NCI-H2081 (cell line): ENCODE measurements at places on chromosomes 2 and 18.

DNA sequence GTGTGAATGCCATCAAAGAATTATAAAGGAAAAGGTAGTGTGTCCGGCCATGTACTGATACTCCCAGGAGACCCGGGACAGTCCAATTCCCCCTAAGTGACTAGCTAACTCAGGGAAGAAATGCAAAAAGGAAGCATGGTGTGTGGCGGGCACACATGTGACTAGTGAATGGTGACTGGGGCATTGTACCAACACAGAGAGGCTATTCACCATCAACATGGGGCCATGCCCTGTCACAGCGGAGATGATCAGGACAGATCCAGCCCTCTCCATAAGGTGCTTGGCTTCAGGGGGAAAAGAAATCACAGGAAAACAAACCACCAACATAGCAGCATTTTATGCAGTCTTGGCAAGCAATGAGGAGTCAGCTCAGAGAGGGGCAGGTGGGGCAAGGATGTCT is 34.3 kb downstream of the FAM168B start:
- no peak for DNase-seq

DNA sequence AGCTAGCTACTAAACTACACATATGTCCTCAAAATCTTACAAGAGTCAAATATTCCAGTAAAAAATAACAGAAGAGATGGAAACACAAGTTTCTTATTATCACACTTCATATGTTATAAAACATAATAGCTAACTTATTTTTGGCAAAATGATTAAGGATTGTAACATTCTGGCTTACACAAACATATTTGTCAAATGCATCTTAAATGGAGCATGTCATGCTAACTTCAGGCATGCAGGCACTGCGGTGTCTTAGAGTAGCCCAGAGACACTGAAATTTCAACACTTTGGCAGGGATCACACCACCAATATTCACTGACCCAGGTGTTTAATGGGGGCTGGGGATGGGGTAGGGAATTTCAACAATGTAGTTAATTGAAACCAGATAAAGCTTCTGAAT is 51.6 kb downstream of the LDAH start:
- DNase-seq = no peak

GRCh38 chr2:152468899-152469692 is 134.1 kb downstream of the FMNL2 start:
- DNase-seq = peak; percentile 21

DNA sequence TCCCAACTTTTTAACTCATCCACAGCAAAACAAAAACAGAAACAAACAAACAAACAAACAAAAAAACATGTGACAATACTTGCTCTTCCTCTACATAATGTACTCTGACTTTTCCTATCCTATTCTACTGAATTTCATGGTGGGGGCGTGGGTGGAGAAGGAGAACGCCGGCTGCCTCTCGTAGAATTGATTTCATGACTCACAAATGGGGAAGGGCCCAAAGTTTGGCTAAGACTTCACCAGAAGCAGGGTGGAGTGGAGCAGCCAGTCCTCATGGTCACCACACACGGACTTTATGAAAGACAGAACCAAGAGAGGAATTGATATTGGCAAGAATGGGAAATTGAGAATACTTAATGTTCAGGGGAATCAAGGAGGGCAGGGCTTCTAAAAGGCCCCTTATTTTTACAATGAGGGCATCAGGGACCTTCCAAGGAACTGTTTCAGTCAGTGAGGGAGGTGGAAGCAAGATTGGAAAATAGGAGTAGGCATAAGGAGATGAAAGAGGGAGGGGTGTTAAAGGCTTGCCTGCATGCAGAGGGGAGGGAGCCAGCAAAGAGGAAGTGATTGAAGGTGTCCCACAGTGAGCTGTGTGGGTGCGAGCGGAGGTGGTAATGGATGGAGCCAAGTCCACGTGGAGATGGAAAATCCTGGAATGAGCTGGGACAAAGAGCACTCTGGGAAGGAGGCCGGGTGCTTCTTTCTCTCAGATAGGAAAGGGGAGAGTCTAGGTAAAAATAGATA is 27.9 kb downstream of the MARCHF4 start:
- no peak for DNase-seq

DNA sequence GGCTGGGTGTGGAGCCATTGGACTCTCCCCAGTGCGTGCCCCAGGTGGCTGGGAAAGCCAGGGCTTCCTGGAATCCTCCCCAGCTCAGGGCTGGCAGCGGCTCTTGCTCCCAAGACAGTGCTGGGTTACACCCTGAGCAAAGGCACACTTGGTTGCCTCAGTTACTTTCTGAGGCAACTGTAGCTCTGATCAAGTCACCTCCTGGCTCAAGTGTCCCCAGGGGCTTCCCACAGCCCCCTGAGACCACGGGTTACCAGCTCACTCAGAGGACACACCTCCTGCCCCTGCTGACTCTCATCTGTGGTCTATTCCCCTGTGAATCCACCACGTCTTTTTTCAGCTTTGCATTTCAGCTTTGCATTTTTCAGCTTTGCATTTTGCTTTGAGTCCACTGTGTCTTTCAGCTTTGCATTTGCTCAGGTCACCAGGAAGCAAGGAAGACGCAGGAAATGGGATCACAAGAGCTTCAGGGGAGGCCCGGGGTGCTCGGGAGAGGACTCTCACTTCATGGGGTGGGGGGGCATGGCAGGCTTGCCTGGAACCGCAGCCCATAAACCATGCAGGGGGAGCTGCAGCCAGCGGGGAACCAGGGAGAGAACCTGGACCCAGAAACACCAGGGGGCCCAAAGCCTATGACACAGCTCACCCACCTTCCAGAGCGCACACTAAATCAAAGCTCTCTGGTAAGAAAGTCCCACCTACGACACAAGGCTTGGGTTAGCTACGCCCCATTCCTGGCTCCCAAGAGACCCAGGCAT is 138.0 kb upstream of the ASB18 start:
- no peak for DNase-seq

GRCh38 chr2:240833724-240834285 is 13.8 kb upstream of the KIF1A start:
- DNase-seq = no peak

DNA sequence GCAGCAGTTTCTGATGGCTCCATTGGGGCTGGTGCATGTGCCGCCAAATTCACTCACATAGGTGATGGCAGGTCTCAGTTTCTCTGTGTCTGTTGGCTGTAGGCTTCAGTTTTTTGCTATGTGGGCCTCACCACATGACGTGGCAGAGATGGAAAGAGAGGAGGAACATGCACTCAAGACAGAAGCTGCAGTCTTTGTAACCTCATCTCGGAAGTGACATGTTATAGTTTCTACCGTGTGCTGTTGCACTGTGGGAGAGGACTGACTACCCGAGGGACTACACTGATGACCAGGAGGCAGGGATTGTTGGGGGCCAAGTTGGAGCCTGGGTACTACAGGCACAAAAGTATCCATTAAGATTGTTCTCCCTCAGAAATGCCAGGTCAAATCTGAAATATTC is 9.2 kb upstream of the CNRIP1 start:
- DNase-seq = no peak

DNA sequence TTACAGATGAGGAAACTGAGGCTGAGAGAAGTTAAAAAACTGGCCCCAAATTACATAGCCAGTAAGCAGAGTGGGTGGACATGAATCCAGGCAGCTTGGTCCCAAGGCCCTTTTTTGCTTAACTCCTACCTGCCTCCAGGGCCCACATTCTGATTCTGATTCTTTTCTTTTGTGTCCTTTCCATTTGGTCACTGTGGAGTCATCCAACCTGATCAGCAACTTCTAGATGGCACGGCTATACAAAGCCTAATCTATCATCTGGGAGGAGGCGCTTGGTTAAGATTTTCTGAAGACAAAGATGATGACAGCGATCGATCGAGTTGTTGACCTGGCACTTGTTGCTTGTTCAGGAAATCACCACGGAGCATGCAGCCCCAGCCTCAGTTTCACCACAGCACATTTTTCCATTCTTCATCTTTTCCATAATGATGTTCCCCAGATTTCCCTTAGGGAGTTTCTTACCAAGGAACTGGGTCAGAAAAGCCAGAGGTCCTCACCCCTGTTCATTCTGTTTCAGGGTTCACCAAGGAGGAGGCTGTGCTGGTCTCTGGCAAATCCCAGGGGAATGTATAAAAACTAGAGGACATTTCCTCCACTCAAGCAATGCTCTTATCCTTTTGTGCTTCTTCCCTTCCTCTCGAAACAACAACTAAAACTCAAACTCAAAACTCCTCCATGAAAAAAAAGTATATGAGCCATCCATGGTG is 6.9 kb upstream of the IGFBP2 start:
- DNase-seq = no peak

DNA sequence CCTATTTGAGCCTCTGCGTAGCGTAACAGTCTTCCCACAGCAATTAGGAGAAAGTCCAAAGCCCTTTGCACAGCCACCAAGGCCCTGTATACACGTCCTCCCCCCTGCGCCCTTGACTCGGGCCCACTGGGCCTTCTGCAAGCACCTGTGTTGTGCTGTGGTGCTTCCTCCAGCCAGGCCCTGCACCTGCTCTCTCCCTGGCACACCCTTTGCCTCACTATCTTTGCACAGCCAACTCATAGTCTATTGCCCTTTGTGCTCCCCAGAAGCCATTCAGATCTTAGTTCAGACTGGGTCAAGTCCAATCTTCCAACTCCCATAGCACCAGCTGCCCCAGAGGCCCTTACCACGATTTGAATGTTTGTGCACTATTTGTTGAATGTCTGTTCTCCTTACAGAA is 271.6 kb upstream of the MGAT5 start:
- no peak for DNase-seq

- DNase-seq = peak; percentile 22
Observed at GRCh38 chr2:46720592-46721185, 194.9 kb downstream of the MCFD2 start.

DNA sequence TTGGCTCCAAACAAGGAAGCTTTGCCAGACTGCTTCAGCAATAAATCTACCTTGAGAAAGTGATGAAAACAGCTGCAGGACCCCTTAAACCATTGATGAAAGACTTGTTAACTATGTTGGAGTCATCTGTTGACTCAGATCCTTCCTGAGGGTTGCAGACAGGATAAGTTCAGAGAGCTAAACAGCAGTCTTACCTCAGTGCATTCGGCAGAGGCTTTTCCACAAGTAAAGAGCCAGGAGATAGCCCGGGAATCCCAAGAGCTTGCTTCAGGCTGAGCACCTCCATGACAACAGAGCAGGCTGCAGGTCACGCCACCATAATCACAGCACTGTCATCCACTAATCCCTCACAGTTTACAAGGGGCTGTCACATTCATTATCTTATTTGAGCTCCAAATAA is 23.7 kb downstream of the KIAA2012 start:
- DNase-seq = no peak

DNA sequence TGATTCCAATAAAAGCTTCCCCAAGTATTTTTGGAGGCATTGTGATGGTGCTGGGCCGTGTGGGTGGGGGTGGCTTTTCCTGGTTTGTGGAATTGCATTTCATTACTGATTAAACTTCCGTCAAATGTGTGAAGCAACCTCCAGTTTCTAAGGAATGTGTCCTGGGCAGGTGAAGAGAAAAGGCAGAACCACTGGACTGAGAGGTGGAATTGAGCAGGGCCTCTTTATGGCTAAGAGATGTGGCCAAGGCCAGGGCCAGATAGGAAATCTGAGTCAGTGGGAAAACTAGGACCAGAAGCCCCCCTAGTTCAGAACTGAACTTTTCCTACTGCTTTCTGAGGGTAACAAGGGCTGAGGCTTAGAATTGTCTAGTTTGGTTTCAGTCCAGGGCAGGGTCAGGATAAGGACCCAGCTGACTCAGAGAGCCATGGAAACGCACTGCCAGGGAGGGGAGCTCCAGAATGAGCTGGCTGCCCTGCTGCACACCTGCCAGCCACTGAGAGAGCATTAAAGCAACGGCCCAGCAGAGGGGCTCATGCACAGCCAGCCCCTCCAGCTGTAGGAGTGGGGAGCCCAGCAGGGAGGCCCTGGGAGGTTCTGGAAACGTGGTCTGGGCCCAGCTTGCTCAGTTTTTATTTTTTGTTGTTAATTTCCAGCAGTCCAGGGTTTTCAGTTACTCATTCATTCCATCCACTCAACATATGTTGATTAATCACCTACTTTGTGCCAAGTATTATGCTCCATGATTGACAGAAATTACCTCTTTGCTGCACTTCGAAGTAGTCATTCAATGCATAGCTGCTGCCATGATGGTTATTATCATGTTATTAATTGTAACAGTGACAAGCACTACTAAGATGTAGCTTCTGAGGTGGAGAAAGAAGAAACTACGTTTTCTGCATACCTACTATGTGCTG is 156.1 kb downstream of the MSH2 start:
- DNase-seq = peak; percentile 17

- no peak for DNase-seq
Observed at GRCh38 chr2:106976548-106976947, 90.6 kb upstream of the ST6GAL2 start.

GRCh38 chr18:49473721-49474120 is 13.3 kb upstream of the DYM start:
- DNase-seq = no peak

GRCh38 chr18:73741946-73742345 is 405.7 kb downstream of the FBXO15 start:
- DNase-seq = no peak

GRCh38 chr2:151727593-151728552 is 6.4 kb downstream of the NEB start:
- no peak for DNase-seq
